Activated CD8-positive, alpha-beta memory T cell treated with anti-CD3 and anti-CD28 coated beads for 4 hours (primary cell): ENCODE measurements at places on chromosomes 11 and 22.

GRCh38 chr11:62245271-62245753, 3.3 kb downstream of the SCGB1D2 start:
- DNase-seq, result no peak

DNA sequence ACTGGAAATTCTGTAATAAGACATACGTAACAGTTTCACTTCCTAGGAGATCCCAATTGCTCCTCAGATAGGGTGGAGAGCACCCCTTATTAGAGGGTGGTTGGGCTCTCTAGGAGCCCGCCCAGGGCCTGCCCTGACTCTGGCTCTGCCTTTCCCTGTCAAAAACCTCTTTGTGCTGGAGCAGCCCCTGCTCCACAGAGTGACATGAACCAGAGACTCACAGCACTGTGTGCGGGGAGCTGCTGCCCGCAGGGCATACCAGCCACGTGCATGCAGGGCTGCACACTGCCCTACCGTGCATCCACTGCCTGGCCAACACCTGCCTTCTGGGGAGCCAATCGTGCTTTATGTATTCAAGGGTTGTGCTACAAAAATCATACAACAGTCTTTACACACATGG, 24.3 kb downstream of the KCNQ1OT1 start:
- no peak for DNase-seq

DNA sequence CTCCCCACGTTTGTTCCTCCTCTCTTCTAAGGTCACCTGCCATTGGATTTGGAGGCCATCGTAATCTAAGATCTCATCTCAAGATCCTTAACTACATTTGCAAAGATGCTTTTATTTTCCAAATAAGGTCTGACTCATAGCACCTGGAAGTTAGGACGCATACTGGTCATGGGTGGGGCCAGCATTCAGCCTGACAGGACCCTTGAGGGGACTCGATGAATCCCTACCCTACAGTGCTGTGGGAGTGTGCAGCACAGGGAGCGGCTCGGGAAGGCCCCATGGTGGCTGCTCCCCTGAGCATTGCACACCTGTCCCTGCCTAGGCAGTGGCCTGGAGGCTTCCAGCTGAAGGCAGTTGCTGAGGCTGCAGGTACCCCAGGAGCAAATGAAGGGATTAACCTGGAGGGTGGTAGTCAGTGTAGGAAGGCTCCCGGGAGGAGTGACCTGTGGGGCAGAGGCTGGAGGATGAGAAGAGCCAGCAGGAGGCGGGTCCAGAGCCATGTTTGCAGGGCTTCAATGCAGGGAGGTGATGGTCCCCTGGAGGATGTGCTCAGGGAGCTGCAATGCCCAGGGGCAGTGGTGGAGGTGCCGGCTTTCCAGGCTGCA, 362.2 kb downstream of the CTTN start:
- no peak for DNase-seq

- DNase-seq, result no peak
Observed at GRCh38 chr11:111691176-111691575, 75.0 kb downstream of the PPP2R1B start.

- DNase-seq, result no peak
Observed at GRCh38 chr22:31944700-31945442, 536 bp downstream of the YWHAH start.

DNA sequence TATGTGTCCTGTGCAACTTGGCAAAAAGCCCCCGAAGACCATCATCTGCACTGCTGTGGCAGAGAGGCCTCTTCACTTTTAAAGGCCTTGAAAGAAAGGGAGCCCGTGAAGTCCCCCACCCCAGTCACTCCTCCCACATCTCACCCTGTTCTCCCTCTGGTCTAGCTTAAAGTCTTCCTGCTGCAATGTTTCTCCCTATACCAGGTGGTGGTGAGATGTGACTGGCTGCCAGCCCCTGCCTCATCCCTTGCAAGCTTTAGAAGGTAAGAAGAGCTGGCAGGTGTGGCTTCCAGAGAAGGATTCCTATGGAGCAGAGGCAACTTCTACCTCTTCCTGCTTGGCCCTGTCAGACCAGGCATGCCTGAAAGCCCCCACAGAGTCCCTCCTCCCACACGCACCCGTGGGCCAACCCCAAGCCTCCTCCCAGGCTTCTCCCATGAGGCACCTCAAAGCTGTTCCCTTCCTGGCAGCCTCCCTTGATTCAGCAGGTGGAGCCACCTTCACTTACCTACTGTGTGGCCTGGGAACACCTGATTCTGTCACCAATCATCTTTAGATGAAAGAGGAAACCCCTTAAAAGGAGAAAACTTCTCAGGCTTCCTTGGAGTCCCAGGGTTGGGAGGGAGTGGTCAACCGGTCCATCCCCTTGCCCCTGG, 4.0 kb upstream of the TRIM29 start:
- no peak for DNase-seq
